H9 (cell line): ENCODE measurements at places on chromosomes 12 and 14.

GRCh38 chr14:61568572-61569011 lies 126.7 kb upstream of the HIF1A start:
- no peaks in the 10 kb centered on the region for H3K27me3 ChIP-seq
- no peaks in the 10 kb centered on the region for H3K36me3 ChIP-seq
- peak; percentile 72 for DNase-seq
- no peaks in the 10 kb centered on the region for H3K4me1 ChIP-seq

- 0 out of 3 replicates have a peak, but pooled peaks cover 4% of the 10 kb centered on the region for H3K36me3 ChIP-seq
- no peaks in the 10 kb centered on the region for H3K27me3 ChIP-seq
- H3K27ac ChIP-seq: no peak overlapping the region
Observed at GRCh38 chr14:63478010-63478409, 65.2 kb downstream of the PPP2R5E start.

DNA sequence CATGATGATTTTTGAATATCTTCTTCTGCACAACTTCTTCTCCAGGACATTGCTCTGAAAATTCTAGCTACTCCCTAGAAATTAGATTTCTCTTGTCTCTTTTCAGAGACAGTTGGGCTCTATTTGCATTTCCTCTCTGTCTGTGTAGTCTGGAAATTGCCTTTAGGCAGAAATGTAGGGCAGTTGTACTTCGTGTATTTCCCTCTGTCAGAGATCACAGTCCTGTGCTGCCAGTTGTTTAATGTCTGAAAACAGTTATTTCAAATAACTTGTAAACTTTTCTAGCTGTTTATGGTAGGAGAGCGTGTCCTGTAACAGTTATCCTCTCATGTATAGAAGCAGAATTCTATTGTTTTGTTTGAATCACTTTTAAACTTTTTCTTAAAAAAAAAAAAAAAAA lies 86.9 kb downstream of the TTLL5 start:
- H3K36me3 ChIP-seq: peaks cover 49% of the 10 kb centered on the region
- DNase-seq: no peak
- no peaks in the 10 kb centered on the region for H3K27me3 ChIP-seq

GRCh38 chr12:50603817-50604639 lies 99.2 kb downstream of the DIP2B start:
- H3K36me3 ChIP-seq: no peaks in the 10 kb centered on the region; the same call in 1 of the 2 replicates
- H3K4me3 ChIP-seq: no peak overlapping the region
- H3K27me3 ChIP-seq: no peaks in the 10 kb centered on the region
- no peak for DNase-seq

DNA sequence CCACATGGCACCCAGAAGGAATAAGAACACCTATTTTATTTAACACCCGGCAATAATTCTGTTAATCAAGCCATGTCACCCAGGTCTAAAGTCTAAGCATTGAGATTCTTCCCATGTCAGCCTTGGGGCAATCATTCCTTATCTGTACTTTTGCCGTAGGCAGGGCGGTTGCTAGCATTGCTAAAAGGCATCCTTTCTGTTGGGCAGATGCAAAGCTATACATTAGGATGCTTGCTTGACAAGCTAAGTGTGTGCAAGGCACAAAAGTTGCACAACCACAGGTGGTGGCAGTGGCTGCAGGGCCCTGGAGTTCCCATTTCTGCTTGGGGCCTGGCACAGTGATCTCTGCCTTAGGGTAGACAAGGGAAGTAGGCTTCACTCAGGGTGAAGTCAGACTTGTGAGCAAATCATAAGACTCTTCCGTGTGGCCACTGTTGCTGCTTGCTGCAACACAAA lies 12.5 kb upstream of the GALNT6 start:
- no peak for DNase-seq
- H3K36me3 ChIP-seq: no peaks in the 10 kb centered on the region
- H3K4me3 ChIP-seq: no peak overlapping the region

DNA sequence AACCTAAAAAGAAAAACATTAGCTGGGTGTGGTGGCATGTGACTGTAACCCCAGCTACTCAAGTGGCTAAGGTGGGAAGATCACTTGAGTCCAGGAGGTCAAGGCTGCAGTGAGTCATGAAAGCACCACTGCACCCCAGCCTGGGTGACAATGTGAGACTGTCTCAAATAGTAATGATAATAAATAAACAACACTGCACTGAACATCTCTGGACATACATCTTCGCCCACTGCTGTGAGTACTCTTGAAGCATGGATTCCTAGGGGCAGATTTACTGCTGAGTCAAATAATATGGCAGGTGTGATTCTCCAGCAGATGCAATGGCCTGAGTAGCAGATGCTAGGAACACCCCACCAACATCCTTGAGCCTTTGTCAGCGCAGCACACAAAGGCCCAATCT lies 23.6 kb downstream of the ABCB9 start:
- H3K4me3 ChIP-seq: no peak overlapping the region
- H3K27ac ChIP-seq: no peak overlapping the region
- H3K4me1 ChIP-seq: no peaks in the 10 kb centered on the region
